ENCODE measurements at places on chromosomes 11 and 22.

- DNase-seq, result no peak
Observed at GRCh38 chr11:95904009-95904650, 19.8 kb downstream of the MTMR2 start.

DNA sequence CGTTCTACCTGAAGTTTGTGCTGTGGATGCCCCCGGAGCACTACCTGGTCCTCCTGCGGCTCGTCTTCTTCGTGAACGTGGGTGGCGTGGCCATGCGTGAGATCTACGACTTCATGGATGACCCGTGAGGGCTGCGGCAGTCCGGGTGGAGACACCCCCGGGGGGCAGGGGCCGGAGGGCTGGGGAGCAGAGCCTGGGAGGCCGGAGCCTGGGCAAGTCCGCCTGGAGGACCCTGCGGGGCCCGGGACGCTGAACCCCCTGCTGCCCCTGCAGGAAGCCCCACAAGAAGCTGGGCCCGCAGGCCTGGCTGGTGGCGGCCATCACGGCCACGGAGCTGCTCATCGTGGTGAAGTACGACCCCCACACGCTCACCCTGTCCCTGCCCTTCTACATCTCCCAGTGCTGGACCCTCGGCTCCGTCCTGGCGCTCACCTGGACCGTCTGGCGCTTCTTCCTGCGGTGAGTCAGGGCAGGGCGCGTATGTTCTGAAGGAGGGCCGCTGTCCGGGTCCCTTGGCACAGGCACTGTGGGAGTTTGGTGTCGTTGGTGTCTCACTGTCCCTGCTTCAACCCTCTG is 17.3 kb downstream of the RNH1 start:
- DNase-seq, result no peak

DNA sequence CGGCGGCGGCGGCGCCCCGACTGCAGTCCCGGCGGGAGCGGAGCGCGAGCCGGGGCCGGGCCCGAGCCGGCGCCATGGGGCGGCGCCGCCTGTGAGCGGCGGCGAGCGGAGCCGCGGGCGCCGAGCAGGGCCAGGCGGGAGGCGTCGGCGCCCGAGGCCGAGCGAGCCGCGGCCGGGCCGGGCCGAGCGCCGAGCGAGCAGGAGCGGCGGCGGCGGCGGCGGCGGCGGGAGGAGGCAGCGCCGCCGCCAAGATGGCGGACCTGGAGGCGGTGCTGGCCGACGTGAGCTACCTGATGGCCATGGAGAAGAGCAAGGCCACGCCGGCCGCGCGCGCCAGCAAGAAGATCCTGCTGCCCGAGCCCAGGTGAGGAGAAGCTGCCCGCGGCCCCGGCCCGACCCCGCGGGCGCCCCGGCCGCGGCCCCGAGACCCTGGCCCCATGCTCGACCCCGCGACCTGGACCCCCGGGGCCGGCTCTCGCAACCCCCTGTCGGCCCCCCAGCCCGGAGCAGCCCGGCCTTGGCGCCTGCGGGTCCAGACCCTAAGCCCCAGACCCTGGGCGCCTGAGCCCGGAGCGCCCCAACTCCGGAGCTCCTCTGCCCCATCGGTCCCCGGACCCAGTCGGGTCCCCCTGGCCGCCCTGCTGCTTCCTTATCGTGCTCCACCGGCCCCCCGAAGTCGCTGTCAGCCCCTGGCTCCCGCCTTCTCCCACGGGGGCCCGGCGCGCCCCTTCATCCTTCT is at the start of gene GRK2:
GRK2 (plus strand) TSS at position 25 of the 739 bp plus-strand sequence; CDS start at position 252, 227 bp downstream.
- DNase-seq, result peak; percentile 25

DNA sequence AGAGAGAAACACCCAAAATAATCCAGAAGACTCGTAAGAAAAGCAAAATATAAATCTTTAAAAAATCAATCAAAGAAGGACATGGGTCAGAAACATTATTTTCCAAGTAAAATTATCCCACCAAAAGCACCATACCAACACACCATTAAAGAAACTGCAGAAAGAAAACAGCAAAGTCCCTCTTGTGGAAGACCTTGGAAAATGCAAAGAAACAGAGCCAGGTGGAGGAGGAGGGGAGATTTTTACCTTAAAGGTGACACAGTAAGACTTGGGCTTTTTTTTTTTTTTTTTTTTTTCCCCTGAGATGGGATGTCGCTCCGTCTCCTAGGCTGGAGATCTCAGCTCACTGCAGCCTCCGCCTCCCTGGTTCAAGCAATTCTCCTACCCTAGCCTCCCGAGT is 123.8 kb downstream of the LARGE1 start:
- no peak for DNase-seq

DNA sequence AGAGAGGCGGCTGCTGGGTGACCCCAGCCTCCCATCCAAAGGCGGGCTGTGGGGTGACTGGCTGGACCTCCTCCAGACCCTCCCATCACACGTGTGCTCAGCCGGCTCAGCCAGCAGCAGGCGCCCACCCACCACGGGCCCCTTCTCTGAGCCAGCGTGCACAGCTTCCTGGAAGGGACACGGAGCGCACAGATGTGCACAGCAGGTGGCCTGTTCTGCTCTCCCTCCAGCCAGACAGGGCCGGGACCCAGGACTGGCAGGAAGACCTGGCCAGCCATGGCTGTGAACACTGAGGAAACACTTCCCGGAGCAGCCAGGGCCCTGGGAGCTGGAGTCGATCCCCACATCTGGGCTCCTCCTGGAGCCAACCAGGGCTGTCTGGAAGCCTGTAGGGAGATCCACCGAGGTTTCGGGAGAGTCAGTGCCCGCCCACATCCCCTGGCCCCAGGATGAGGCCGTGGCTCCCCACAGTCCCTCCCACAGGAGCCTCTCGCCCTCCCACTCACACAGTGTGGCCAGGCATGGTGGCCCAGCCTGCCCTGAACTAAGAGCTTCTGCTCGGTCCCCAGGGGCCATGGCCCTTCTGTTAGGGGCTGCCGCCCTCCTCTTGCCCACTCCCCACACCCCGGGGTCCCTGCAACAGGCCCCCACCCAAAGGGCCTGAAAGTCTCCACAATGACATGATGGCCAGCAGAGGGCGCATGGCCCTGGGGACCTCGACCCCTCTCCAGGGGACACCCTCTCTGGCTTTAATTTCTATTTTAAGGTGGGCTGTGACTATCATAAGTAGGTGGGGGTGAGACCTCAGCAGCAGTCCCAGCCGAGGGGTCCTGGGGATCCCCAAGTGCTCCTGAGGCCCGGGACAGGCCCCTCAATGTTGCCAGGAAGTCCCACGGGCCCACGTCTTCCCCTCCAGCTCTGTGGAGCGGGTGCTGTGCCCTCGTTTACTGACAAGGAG is 90.6 kb upstream of the FGF3 start:
- DNase-seq, result no peak

GRCh38 chr11:78424334-78425270 is 7.0 kb upstream of the GAB2 start:
- DNase-seq, result peak; percentile 80

GRCh38 chr11:108732395-108732794 is 67.5 kb downstream of the DDX10 start:
- no peak for DNase-seq

- DNase-seq, result no peak
Observed at GRCh38 chr11:14566331-14567063, 46.3 kb upstream of the PSMA1 start.

- DNase-seq, result peak; percentile 50
Observed at GRCh38 chr11:26028393-26028911, 303.5 kb upstream of the ANO3 start.

GRCh38 chr22:28948424-28948823 is 65.1 kb downstream of the ZNRF3 start:
- no peak for DNase-seq

GRCh38 chr11:19822531-19822930 is 109.9 kb downstream of the NAV2 start:
- DNase-seq, result no peak

DNA sequence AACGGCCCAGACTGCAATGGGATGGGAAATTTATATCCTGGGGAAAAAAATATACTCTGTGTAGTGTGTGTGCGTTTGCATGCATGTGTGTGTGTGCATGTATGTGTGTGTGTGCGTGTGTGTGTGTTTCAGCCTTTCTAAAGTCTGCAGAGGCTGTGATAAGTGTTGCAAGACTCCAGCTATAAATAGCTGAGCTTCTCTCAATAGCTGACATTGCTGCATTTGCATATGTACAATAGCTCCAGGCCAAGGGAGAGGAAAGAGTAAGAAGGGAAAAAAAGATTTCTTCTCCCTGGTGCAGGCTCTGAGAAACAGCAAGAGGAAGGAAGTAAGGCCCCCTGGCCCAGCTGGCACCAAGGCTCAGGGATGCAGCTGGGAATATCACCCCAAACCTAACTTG is 483.0 kb downstream of the MN1 start:
- DNase-seq, result peak; percentile 76

- DNase-seq, result no peak
Observed at GRCh38 chr11:119754199-119754598, 25.2 kb upstream of the NECTIN1 start.

DNA sequence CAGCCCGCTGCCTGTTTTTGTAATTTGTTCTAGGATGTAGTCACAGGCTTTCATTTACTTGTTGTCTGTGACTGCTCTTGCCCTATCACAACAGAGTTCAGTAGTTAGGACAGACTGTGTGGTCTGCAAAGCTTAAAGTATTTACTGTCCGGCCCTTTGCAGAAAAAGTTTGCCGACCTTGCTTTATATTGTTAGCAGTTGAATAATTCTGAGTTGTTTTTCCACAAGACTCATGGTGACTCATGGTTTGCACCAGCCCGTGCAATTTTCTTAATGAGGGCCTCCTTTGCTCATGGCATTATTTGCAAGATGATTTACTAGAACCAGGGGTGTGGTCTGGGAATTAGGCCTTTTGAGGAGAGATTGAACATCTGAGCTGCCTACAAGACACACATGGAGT is 110.6 kb downstream of the SCN3B start:
- DNase-seq, result peak; percentile 43

DNA sequence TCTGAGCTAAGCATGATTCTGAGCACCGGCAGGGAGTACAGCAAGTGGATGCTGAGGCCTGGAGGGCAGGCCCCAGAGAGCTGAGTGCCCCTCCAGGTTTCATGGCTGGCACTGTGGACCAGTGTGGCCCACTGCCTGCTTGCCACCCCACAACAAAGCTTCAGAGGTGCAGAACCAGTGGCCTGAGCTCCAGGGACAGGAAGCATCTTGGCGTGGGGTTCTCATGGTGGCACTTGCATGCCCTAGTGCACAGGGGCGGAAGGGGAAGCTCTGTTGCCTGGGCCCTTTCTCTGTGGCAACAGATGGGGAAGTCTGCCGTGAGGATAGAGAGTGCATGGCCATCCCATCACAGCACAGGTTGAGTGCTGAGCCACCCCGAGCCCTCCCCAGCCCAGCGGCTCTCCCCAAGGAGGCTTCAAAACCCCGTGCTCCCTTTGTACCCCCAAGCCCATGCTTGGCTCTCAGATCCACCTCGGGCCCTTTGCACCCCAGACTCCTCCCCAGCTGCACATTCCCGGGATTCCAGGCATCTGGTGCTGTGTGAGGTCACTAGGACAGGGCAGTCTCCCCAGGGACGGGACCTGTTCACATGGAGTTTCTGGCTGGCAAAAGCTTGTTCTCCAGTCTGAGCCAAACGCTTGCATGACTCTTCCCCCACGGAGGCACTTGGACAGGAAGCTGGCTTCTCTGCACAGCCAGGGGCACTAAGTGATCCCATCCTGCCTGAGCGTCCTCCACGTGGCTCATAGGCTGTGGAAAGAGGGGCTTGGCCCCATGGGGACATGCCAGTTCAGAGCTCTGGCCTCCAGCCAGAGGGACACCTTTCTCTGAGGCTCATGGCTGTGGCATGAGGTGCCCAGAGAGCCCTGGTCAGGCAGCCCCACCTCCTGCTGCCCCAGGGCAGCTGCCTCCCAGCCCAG is 4.2 kb downstream of the SLC25A1 start:
- peak; percentile 88 for DNase-seq

- DNase-seq, result no peak
Observed at GRCh38 chr22:24871611-24872205, 65.7 kb downstream of the SGSM1 start.

- DNase-seq, result peak; percentile 31
Observed at GRCh38 chr11:64713016-64713707, 9.8 kb downstream of the NRXN2 start.

DNA sequence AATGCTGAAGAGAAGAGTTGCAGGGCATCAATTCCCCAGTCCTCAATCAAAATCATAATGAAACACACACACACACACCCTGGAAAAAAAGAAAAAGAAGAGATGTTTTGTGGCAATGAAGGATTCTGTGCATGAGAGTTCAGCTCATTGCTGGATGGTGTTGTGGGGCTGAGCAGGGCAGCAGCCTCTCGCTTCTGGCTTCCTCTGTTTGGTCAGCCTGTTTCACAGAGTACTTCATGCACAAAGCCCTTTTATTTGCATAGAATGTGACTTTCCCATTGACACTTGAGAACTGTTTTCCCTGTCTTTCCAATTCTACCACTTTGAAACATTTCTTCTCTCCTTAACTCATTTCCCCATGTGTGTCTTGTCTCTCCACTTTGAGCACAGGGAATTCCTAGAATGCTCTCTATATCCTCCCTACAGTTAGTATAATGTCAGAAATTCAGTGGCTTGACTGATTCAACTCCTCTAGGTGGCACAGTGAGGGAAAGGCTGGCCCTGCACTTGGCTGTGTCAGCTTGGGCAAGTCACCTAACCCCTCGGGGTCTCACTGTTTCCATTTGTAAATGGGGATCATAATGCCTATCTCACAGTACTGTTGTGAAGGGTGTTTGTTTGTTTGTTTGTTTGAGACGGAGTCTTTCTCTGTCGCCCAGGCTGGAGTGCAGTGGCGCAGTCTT is 25.4 kb upstream of the BSX start:
- DNase-seq, result no peak

- DNase-seq, result no peak
Observed at GRCh38 chr11:103924166-103925013, 112.0 kb upstream of the DDI1 start.

GRCh38 chr11:22930816-22931594 is 70.7 kb upstream of the CCDC179 start:
- DNase-seq, result no peak

DNA sequence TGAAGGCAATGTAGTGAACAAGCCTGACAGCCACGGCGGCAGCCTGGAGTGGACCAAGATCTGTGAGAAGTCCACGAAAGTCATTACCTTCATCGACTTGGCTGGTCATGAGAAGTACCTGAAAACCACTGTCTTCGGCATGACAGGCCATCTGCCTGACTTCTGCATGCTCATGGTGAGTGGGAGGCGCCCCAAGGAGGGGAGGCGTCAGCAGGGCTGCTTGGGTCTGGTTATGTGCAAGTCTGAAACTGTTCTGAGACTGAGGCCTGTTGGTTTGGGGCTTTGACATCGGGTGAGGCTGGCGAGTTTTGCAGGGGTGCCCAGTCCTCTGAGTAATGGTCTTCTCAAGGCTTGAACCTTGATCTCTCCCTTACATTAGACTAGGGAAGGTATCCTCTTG is 11.1 kb downstream of the GTPBP1 start:
- no peak for DNase-seq

GRCh38 chr11:2210366-2211112 is 38.9 kb upstream of the TH start:
- no peak for DNase-seq

GRCh38 chr11:2927121-2927800 is 2.0 kb downstream of the PHLDA2 start:
- DNase-seq, result no peak

DNA sequence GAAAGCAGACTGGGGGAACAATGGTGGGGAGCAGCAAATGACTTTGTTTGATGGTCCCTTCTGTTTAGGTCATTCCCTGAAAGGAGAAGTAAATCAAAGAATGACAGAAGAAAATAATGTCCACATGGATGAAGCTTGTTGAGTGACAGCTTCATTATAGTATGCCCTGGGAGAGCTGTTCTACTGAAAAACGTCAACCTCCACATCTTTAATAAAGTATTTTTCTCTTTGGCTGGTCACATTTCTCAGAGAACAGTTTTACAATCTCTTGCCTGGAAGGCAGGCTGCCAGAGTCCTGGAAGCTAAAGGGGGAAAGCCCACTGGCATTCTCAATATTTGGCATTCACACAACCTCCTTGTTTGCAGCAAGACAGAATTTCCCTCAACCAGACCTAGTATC is 287.9 kb downstream of the SWAP70 start:
- peak; percentile 69 for DNase-seq
